ENCODE measurements at places on chromosomes 16 and 17. TPM values are rescaled to one million over a fixed set of nuclear protein-coding genes. Genes with fewer than 3 reads are reported as not detected.

Gene OR3A2
- polyA plus RNA-seq, result not detected

Gene MRTFB
- 6.4 TPM for polyA plus RNA-seq

Gene KCNG4
- not detected for polyA plus RNA-seq

Gene GPR179
- 0.03 TPM for polyA plus RNA-seq

Gene TMC5
- 0.34 TPM for polyA plus RNA-seq

Gene CFAP52
- polyA plus RNA-seq, result not detected

Gene MAP3K3
- polyA plus RNA-seq, result 34.4 TPM

Gene TBX21
- polyA plus RNA-seq, result 0.90 TPM

Gene CHST5
- not detected for polyA plus RNA-seq

Gene ZNF385C
- polyA plus RNA-seq, result 2.0 TPM

Gene CETP
- polyA plus RNA-seq, result 0.39 TPM

Gene EFCAB13
- polyA plus RNA-seq, result 1.5 TPM

Gene ERBB2
- polyA plus RNA-seq, result 7.4 TPM

Gene RPGRIP1L
- polyA plus RNA-seq, result 0.74 TPM

Gene GRIN2A
- 0.04 TPM for polyA plus RNA-seq

Gene PRSS21
- polyA plus RNA-seq, result 0.77 TPM

Gene CCDC200
- polyA plus RNA-seq, result not detected

Gene DNAH9
- polyA plus RNA-seq, result 2.2 TPM

Gene ENPP7
- not detected for polyA plus RNA-seq

Gene CLEC3A
- not detected for polyA plus RNA-seq

Gene PABPN1L
- polyA plus RNA-seq, result 0.07 TPM

Gene SLC16A11
- polyA plus RNA-seq, result 2.5 TPM

Gene SPATA32
- not detected for polyA plus RNA-seq

Gene CEMP1
- polyA plus RNA-seq, result 0.45 TPM

Gene CLUH
- 37.2 TPM for polyA plus RNA-seq

Gene KRTAP3-1
- not detected for polyA plus RNA-seq

Gene CHMP6
- polyA plus RNA-seq, result 14.8 TPM

Gene IL17C
- not detected for polyA plus RNA-seq

Gene ABI3
- polyA plus RNA-seq, result 5.5 TPM

Gene CA7
- polyA plus RNA-seq, result 0.05 TPM
